Stimulated activated CD8-positive, alpha-beta memory T cell treated with anti-CD3 and anti-CD28 coated beads, Interleukin-4, amount 100 ng/mL, for 48 hours (primary cell): ENCODE measurements at places on chromosomes 3 and 15.

DNA sequence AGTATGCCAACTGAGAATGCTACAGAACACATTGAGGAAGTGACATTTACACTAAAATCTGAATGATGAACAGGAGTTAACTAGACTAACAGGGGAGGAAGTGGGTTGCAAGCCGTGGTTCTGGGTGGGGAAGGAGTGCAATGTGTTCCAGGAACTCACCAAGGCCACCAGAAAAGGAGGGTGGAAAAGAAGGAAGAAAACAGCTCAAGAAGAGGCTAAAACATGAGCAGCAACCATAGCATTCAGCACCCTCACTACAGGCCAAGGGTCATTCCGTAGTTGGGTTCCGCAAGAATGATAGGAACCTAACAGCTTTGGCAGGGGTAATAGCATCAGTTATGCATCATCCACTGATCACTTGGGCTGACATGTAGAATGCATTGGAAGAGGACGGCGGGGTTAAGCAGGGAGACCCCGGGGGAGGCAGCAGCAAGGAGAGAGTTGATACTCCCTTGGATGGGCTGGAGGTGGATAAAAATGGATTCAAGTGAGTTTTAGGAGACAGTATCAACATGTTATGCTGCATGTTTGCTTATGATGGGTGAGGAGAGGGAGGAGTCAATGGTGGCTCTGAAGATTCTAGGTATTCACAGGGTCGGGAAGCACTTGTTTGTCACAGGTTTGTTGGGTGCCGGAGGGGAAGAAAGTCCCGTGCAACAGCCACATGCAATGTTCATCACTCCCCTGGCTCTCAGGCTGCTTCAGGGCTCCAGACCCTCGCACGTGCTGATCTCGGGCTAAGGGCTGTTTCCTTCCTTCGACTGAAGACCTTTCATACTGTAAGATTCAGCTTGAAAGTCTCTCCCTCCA is 53.2 kb downstream of the LIPC start:
- no peak for DNase-seq

- no peak for DNase-seq
Measured at GRCh38 chr3:20846832-20847231, 660.8 kb upstream of the SGO1 start.

GRCh38 chr3:158058495-158059130 is 47.6 kb downstream of the SHOX2 start:
- DNase-seq: no peak

- peak; percentile 18 for DNase-seq
Measured at GRCh38 chr15:41966920-41967465, 5.4 kb downstream of the EHD4 start.

DNA sequence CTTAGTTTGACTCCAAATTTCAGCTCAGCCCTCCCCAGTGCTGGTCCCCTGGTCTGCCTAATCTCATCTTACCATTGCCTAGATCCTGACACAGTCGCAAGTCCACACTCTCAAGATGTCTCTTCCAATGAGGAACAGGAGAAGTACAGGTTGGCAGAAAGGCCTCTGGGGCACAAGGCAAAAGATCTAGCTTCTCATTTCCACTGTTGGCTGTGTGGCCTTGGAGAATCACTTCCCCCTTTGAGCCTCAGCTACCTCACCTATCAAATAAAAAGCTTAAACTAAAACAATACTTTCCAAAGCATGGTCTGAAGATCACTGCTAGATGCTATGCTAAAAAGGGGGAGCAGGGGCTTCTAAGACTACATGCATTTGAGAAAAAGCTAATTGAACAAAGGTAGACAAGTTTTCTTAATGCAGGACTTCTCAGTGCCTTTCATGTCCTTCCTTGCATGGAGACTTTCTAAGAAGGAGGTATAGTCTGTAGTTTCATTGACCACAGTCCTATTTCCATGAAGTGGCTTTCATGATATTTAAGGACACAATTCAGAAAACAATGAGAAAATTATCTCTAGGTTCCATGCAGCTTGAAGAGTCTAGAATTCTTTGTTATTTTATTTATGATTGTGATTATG is 118.0 kb upstream of the RAD18 start:
- DNase-seq: no peak

GRCh38 chr3:65662095-65662494 is 376.6 kb downstream of the MAGI1 start:
- DNase-seq: no peak

GRCh38 chr15:91652610-91653207 is 200.8 kb upstream of the SLCO3A1 start:
- DNase-seq: no peak

- DNase-seq: no peak
Measured at GRCh38 chr15:38050529-38051448, 116.3 kb downstream of the TMCO5A start.

- DNase-seq: no peak
Measured at GRCh38 chr3:52406231-52406661, 38.7 kb downstream of the SEMA3G start.

DNA sequence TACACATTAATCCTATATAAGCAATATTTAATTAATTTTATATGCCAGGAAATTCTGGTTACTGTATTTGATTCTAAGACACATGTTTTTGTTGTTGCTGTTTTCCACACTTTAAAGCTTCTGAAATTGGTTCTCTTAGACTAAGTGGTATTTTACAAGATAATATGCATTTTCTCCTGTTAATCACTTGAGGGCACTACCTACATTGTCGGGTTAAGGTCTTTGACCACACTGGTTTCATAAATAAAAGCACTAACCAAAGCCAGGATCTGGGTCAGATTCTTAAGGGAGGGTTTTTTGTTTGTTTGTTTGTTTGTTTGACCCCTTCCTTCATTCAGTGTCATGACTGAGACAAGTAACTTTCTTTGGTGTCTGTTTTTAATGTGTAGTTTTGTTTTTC is 590.2 kb downstream of the RBMS3 start:
- DNase-seq: no peak

- DNase-seq: no peak
Measured at GRCh38 chr15:25671132-25671531, 192.0 kb downstream of the ATP10A start.

- no peak for DNase-seq
Measured at GRCh38 chr3:45852828-45853227, 10.9 kb upstream of the LZTFL1 start.

DNA sequence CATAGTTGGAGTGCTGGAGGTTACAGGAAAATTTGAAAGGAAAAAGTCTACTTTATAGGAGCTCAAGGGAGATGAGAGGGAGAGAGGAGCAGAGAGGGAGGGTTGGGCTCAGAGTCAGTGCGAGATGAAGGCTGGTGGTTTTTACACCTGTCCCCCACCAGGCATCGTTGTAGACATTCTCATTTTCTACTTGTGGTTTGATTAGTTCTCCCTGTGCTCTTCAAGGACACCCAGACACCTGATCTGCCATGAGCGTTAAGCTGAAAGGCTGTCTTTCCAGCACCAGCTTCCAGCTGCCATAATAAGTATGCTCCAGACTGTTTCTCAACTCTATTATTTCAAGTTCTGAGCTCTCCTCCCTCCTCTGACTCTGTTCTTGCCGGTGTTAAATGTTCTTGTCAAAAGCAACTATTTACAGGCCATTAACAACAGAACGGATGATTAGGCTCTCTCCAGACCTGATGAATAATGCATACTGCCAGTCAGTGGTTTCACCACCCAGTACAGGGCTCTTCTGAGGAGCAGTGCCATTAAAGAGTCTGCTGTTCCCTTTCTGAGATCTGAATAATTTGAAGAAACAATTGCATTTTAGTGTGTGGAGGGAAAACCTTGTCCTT is 514.6 kb upstream of the MCTP2 start:
- no peak for DNase-seq

GRCh38 chr3:132279030-132279429 is 38.2 kb upstream of the ACP3 start:
- no peak for DNase-seq

- DNase-seq: no peak
Measured at GRCh38 chr3:184946917-184947316, 135.0 kb downstream of the VPS8 start.

DNA sequence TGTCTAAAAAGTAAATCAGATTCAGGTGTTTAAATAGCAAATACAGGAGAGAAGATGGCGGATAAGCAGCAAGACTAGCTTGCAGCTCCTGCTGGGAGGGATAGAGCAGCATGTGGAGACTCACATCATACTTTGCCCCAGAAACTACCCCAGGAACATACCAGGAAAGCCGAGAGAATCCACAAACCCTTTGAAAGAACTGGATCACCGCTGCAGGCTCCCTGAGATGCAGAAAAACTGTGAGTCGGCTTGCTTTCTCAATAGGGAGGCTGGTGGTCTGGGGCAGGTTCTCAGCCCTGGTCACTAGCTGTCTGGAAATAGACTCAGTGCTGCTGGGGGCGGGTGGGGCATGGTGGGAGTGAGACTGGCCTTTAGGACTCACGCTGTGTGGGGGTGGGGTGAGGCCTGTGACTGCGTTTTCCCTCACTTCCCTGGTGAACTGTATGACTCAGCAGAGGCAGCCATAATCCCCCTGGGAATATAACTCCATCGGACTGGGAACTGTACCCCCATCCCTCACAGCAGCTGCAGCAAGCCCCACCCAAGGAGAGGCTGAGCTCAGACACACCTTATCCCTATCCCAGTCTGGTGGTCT is 142.8 kb downstream of the CNTN6 start:
- DNase-seq: no peak

GRCh38 chr3:149449799-149450198 is 24.7 kb upstream of the TM4SF4 start:
- DNase-seq: no peak

DNA sequence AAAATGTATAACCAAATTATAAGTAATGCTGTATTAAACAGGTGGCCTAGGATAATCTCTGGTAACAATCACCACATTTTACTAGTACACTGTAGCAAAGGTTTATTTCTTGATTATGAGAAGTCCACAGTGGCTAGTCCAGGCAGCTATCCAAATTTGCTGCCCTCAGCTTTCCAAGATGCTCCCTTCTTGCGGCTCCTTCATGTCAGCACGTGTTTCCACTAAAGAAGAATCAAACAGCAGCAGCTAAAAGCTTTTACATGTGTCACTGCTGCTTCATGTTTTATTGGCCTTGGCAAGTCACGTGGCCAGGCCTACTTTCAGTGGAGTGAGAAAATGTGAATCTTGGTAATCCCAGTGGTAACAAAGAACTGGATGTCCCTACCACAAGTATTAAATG is 5.6 kb upstream of the RBMS3 start:
- no peak for DNase-seq
